ENCODE measurements at places on chromosomes 2 and 18.
A peak's percentile ranks its signal among the peaks of the same experiment; 100 is the strongest.

DNA sequence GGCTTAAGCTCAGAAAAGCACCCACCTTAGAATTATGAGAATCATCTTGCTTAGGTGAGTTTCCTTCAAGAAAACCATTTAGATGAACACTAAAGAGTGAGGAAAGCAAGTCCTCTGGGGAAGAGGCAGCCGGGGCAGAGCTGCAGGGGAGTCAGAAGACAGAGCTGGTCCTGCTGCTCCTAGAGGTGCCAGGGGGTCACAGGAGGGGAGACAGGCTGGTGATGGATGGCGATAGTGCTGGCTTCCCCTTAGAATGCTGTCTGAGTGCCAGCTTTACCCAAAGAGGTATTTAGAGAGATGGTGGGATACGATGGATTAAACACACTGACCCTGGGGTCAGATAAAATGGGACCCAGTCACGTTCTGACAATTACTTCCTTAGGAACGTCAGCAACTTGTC, 269.4 kb downstream of the TDRD15 start:
- no peak for DNase-seq

DNA sequence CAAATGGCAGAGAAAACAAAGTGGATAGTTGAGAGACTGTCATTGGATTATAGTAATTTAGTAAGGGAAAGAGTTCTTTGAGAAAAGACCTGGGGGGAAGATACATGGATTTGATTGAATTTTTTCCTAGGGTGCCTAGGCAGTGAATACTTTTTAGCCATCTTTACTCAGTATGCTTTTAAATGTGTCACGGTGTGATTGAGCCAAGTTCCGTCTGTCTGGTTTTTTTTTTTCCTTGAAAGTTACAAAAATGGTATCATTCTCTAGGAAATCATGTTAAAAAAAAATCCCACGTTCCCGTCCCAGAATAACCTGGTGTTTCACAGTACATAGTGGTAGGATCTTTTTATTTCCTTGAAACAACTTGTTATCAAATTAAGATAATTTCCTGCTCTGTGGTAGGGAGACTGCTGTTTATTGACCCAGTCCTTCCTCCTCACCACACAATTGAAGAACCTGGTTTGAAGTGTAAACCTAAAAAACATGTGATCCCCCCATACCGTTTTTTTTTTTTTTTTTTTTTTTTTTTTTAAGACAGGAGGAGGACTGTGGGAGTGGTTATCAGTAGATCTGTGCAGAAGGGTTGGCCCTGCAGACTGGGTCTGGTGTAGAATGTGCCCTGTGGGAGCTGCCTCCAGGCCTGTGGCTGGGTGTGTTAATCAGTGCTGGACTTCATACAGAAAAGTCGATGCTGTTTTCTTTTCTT, 55.1 kb downstream of the DGKD start:
- no peak for DNase-seq

- no peak for DNase-seq
Observed at GRCh38 chr2:97737421-97738178, 24.2 kb downstream of the ZAP70 start.

GRCh38 chr2:70965506-70965905, 12.9 kb upstream of the ANKRD53 start:
- DNase-seq = no peak

DNA sequence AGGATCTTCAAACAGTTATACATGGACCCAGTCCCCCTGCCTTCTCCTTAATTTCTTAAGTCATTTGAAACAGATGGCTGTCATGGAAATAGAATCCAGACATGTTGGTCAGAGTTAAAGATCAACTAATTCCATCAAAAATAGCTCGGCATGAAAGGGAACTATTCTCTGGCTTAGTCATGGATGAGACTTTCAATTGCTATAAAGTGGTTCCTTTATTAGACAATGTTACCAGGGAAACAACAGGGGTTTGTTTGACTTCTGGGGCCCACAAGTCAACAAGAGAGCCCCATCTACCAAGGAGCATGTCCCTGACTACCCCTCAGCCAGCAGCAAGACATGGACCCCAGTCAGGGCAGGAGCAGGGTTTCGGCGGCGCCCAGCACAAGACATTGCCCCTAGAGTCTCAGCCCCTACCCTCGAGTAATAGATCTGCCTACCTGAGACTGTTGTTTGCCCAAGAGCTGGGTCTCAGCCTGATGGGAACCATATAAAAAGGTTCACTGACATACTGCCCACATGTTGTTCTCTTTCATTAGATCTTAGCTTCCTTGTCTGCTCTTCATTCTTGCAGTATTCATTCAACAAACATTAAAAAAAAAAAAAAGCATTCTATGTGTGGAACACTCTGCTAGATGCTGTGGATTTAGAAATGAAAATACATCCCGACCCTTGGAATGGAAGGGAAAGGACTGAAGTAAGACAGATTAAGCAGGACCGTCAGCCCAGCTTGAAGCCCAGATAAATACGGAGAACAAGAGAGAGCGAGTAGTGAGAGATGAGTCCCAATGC, 4.6 kb downstream of the TTR start:
- no peak for DNase-seq

GRCh38 chr2:64092502-64092901, 51.7 kb downstream of the PELI1 start:
- no peak for DNase-seq

GRCh38 chr18:73156117-73156516, 288.3 kb upstream of the NETO1 start:
- DNase-seq = no peak

DNA sequence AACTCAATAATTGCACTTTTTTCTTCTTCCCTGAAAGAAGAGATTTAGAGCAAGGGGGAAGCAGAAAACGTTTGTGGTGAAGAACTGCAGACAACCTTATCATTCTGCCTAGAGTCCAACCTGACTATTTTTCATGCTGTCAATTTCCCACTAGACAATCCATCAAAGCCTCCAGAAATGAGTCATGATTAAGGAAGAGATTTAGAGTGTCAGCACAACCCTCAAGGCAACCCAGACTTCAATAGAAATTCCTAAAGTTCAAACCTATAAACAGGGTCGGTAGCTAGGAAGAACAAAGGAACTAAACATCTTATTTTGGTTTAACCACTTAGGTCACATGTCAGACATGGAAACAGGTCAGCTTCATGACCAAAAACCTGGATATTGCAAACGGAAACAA, 86.9 kb downstream of the SLC25A12 start:
- DNase-seq = peak; percentile 9

DNA sequence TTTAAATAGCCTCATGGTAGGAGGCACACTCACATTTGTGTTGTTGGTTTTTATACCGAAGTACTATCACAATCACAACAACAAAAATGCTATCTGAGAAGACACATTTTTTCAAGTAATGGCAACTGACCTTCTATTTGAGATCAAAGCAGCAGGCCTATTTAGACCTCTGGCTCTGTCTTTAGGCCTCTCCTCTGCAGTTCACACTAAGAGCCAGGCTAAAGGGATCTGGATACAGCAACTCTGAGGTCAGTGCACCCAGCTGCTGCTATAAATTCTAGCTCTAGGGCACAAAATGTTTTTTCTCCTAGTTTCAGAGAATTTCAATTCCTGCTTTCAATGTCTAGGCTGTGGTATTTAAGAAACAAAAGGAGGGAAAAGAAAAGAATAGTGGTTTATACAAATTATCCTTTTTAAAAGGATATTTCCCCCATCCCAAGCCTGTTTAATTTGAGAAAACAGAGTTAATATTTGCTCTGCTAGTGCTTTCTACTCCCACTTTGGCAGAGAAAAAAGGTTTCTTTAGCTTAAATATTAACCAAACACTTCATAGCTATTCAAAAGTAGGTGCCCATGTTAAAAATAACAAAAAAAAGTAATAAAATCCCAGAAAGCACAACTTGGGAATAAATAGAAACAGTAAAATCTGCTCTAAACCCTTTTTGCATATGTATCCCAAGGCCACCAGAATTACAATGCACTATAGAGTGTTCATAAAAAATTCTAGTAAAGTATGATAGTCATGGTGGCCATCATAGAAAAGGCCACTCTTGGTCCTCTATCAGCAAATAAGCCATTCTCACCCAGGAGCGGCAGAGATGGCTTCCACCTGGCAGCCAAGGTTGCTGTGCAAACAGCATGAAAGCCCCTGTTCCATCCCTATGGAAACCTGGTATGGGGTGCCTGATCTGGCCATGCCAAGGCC, 293.6 kb upstream of the SESTD1 start:
- DNase-seq = no peak

DNA sequence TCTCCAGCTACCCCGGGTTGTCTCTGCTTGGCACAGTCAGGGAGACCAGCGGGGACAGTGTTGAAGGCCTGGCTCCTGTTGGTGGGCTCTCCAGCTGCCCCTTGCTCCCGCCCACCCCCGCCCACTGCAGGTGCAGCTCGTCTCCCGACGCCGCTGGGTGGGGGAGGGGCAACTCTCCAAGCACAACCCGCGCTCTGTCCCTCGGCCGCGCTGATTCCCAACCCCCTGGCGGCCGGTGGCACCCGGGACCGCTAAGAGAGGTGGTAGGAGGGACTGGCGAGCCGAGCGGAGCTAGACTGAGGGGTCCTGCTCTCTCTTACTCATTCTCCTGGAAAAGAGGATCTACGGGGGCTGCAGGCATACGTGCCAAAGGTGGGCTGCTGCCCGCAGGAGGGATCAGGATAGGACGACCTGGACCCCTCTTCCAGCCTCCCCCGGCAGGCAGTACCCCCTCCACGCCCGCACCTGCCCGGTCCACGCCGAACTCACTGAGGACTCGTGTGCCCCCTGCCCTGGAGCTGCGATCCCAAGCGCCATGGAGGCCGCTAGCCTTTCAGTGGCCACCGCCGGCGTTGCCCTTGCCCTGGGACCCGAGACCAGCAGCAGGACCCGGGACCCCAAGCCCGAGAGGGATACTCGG, 44.5 kb downstream of the DDX18 start:
- DNase-seq = no peak

DNA sequence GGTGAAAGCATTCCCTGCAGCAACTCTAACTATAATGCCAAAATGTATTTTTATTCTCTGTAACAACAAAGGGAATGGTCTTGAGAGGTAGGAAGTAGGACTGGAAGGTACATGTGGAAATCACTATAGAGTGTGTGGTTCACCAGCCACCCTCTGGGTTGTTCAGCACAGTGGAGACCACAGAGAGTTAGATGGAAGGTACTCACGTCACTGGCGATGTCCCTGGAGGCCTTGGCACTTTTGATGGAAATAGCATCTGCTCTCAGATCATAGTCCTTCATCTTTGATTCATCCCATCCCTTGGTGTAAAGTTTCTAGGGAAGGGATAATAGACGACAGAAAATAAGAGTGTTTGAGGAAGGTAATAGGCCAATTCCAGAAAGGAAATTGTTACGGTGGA, 124.0 kb downstream of the NEB start:
- DNase-seq = no peak

DNA sequence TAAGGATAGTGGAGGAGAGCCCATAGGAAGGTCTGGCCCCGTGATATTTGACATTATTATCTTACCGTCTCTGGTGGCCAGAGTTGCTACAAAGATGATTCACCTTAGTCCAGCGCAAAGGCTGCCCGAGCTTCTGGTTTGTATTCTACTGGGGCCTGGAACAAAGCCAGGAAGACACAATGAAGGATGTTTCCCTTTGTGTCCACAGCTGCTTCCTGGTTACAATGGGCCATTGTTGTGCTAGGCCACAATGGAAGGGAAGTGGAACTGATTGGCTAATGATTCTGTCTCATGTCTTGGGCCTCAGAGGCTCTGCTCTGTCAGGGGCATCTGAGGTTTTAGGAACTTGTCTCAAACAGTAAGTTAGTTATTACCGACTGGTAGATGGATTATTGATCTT, 132.2 kb downstream of the TDRD15 start:
- DNase-seq = peak; percentile 98
